ENCODE measurements at places on chromosomes 3 and 15.

- no peak for DNase-seq
Measured at GRCh38 chr3:14434498-14435151, 32.2 kb downstream of the SLC6A6 start.

GRCh38 chr3:64508140-64508539, 179.7 kb downstream of the ADAMTS9 start:
- no peak for DNase-seq

GRCh38 chr3:174408310-174408709, 450.8 kb upstream of the NAALADL2 start:
- no peak for DNase-seq

DNA sequence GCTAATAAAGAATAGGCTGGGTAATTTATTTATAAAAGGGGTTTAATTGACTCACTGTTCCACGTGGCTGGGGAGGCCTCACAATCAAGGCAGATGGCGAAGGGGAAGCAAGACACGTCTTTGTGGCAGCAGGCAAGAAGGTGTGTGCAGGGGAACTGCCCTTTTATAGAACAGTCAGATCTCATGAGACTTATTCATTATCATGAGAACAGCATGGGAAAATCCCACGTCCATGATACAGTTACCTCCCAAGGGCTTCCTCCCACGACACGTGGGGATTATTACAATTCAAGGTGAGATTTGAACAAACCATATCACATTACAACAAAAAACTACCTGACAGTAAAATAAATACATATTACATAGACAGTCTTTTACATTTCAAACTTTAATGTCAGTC, 414.9 kb downstream of the NAALADL2 start:
- DNase-seq = no peak

DNA sequence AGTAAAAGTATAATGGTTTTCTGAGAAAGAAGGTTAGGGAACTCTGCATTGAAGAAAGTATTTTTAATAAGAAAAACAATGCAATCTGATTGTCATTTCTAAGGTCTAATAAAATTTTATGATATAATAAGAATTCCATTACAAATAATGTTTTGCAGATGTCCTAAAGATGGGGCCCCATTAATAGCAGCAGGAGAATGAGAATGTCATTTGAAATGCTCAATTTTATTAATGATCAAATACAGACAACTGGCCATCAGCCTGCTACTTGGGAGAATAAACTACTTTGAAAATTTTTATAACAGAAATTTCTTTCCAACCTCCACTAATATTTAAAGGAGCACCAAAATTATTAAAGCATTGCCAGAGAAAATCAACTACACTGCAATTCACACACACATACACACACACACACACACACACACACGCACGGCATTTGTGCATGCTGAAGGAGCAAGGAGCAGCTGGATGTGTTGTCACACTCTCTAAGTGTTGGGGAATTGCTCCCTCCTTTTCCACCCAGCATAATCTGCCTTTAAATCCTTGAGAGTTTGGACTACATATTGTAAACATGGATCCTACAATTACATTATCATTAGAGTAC, 109.5 kb downstream of the THRB start:
- no peak for DNase-seq

DNA sequence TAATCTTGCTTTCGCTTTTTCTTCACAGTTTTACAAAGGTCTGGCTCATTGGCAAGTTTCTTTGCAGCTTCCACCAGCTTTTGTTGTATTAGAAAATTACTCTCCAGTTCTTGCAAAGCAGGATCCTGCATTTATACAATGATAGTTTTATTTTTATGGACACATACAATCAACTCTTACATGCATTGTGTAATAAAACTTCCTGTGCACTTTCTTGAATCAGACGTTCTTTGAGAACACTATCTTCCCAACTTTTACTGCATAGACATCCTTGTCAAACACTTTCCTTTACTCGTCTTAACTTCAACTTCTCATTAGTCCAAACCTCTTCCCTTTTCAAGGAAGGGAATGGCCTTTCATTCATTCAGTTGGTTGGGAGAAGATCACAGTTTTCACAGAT, 71.4 kb upstream of the LMOD3 start:
- DNase-seq = no peak

DNA sequence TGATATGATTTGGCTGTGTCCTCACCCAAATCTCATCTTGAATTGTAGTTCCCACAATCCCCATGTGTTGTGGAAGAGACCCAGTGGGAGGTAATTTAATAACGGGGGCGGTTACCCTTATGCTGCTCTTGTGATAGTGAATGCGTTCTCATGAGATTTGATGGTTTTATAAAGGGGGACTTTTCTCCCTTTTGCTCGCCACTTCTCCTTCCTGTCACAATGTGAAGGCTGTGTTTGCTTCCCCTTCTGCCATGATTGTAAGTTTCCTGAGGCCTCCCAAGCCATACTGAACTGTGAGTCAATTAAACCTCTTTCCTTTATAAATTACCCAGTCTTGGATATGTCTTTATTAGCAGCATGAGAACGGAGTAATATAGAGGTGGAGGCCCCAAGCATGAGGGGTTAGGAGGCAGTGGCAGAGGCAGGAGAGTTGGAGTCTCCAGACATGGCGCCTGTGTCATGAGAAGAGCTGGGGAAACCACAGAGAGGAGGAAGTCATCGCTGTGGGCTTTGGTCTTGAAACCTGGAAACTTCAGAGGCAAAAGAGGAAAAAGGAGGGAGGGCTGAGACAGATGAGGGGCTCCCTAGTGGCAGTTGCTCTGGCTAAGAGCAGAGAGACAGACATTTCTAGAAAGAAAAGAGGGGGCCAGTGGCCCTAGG, 107.8 kb upstream of the VEPH1 start:
- no peak for DNase-seq

- DNase-seq = no peak
Measured at GRCh38 chr3:94406595-94406994, 343.7 kb downstream of the NSUN3 start.

GRCh38 chr3:64741341-64741740, 53.5 kb upstream of the ADAMTS9 start:
- DNase-seq = no peak

DNA sequence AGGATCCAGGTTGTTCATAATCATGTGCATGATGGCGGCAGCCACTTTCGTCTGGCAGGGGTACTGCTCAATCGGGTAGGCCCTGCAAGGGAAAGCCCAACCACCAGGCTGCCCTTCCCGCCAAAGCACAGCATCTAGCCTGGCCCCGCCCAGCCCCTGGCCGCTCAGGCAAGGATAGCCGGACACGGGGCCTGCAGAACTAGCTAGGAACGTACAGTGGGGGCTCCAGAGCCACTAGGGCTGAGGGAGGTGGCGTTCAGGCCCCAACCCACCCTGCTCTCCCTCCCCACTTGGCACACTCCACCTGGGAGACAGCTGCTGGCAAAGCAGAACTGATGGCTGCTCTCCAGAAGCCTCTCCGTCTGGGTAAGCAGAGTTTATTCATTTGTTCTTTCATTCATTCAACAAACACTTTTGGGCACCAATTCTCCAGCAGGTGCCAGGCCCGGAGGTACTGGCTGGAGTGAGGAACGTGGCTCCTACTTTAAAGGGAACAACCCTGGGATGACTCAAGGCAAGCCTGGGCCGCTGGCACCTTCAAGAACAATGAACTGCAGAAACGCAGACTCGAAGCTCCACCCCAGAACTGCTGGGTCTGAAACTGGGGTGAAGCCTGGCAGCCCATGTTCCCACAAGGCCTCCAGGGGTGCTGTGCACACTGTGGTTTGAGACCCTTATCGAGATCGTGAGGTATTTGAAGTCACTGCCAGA, 7.8 kb downstream of the UROC1 start:
- DNase-seq = no peak

GRCh38 chr3:21274079-21274571, 476.9 kb downstream of the ZNF385D start:
- no peak for DNase-seq

DNA sequence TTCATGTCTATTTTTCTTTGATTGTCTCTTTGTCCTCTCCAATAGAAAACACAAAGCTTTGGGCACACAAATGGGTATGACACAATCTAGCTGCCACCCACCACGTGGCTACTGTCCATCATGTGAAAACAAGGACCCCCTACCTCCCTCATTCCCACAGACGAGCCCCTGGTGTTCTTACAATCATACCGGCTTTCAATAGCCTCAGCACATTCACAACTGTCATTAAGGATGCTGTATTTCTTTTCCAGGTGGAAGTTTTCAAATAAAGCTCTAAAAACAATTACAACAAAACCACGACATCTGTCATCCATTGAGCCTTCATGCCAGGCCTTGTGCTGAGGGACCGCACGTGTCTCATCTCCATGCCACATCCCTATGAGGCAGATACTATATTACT, 552.6 kb upstream of the ADAMTS9 start:
- no peak for DNase-seq

DNA sequence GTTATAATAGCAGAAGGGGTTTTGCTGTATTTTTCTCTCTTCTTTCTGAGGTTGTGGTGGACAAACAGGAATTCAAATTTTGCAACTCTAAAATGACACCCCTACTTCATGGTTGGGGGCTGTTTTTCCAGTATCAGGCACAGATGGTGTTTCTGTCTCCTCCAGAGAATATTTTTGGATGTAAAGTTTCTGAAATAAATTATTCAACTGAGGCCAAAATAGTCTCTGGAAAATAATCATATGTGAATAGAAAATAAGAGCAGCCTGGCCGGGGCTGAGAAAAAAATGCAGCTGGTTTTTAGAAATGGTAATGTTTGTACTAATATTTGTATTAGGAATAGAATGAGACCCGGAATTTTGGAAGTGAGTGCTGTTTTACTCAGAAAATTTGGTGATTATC, 121.3 kb upstream of the ADAMTS9 start:
- no peak for DNase-seq

- no peak for DNase-seq
Measured at GRCh38 chr3:58066842-58067241, 58.6 kb downstream of the FLNB start.

DNA sequence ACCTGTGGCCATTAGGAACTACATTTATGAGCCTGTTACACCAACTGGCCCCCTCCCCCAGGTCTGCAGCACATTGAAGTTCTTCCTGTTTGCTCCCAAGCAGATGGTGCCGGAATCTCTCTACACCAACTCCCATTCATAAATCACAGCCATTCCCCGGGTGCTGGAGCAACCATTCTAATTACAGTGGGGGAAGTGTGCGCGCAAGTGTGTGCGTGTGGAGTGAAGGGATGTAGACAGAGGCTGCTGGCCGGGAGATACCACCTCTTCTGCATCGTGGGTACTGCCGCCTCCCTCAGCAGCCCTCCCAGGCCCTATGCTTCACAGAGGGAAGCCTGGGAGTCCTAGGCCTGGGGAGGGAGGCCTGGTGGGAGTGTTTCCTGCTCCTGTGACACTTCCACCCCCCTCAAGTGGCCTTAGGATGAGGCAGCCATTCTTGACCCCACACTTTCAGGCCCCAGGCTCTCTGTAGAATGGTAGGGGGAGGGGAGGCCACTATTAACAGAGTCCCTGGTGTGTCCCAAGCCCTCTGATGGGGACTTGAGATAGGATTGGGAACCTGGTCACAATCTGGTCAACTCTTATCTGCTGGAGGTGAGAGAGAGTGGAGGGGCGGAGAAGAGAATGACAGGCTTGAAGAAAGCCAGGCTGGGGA, 69.1 kb downstream of the MAGEF1 start:
- DNase-seq = no peak

- DNase-seq = no peak
Measured at GRCh38 chr3:13278783-13279531, 141.2 kb downstream of the NUP210 start.

DNA sequence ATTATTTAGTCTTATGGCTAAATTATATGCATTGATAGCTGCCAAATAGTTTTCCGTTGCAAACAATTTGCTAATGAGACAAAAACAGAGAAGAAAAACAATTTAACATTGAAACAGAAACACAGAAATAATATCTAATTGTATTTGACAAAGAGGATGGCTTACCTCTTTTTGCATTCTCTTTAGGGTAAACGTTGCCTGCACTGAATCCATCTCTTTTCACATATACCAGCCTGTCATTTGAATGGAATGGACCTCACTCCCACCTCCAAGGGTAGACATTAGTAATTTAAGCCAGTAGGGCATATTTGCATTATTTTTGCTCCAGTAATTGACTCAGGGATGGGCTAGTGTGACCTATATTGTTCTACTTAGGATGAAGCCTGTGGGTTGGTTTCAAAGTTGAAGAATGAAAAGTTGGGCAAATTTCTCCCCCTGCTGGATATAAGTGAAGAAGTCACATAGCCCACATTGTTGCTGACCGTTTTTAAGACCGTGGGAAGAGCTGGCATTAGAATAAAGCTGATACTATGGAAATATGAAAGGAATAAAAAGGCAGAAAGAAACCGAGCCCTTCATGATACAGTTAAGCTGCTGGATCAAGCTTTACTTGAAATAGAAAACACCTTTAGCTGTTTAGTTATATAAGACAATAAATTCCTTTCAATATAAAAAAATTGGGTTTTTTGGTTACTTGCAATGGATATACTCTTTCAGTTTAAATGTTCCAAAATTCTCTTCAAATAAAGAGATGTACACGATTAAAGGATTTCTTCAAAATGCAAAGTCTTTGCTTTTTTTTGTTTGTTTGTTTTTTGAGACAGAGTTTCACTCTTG, 26.9 kb downstream of the PIERCE2 start:
- no peak for DNase-seq

- no peak for DNase-seq
Measured at GRCh38 chr15:58918239-58918638, 15.2 kb downstream of the SLTM start.

- DNase-seq = no peak
Measured at GRCh38 chr3:100875239-100875638, 118.0 kb downstream of the ABI3BP start.

GRCh38 chr3:121018917-121019321, 110.9 kb downstream of the STXBP5L start:
- no peak for DNase-seq

Measured in caudate nucleus (tissue), 63 donors.